Left renal cortex interstitium (tissue), 4 donors: ENCODE measurements at places on chromosomes 1 and 21. TPM values are rescaled to one million over a fixed set of nuclear protein-coding genes. Genes with fewer than 3 reads are reported as not detected.

DNA sequence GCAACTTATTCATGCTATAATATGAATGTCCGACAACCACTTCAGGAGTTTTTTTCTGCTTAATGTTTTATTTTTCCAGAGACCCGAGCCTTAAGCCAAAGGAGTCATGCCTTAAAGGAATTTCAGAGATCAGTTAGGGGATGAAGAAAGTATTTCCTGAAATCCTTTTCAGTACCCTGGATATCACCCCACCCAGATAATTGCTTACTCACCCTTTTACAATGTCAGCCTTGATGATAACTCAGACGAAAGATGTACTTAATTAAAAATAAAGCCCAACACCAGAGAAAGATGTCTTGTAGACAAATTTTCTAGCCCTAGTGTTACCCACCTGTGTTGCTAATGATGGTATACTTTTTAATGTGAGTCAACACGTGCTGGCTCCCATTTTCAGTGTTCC is 124.1 kb downstream of the XCL2 start:
- no peak for DNase-seq

- no peak for DNase-seq
Observed at GRCh38 chr1:196678510-196678884, 26.7 kb downstream of the CFH start.

- DNase-seq, result no peak
Observed at GRCh38 chr21:42427809-42428419, 24.2 kb downstream of the UBASH3A start.

DNA sequence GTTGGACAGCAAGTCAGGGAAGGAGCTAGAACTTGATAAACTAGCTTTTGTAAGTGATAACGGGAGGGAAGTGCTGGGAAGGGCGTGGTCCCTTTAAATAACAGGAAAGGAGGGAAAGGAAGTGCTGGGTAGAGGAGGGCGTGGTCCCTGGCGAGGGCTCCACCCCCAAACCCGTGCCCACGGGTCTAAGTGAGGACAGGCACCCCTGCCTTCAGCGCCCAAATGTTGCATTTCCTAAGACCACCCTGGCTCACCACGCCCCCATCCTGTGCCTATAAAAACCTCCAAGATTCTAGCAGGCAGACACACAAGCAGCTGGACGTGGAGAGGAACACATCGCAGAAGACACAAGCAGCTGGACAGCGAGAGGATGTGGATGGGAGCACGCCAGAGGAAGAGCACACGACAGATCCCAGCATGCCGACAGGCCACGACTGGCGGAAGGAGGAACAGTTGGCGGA is 58.5 kb downstream of the PALMD start:
- DNase-seq, result no peak

DNA sequence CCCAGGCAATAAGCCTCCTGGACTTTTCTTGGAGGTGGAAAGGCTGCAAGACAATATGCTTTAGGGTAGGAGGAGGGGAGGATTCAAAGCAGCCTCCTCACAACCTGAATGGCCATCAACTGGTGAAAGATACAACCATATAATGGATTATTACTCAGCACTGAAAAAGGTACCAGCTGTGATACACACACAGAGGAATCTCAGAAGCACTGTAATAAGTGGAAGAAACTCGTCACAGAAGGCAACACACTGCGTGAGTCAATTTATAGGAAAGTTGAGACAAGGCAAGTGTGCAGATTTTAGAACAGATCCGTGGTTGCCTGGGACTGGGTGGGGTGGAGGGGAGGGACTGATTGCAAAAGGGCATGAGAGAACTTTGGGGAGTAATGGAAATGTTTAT is 64.9 kb upstream of the ZBTB40 start:
- no peak for DNase-seq

DNA sequence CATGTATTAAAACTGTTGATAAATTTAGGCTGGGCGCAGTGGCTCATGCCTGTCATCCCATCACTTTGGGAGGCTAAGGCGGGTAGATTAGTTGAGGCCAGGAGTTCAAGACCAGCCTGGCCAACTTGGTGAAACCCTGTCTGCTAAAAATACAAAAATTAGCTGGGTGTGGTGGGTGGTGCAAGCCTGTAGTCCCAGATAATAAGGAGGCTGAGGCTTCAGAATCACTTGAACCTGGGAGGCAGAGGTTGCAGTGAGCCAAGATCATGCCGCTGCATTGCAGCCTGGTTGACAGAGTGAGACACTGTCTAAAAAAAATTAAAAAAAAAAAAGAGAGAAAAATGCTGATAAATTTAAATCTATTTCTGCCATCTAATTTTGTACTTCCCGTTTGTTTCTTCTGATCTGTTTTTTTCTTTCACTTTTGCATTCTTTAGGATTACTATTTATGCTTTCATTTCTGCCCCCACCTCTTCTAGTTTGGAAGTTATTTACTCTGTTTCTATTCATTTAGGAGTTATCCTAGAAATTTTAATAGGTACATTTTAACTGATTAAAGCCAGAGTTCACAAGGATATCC is 3.2 kb upstream of the DENND1B start:
- DNase-seq, result no peak

GRCh38 chr1:199291022-199291740 is 652.3 kb downstream of the PTPRC start:
- no peak for DNase-seq

GRCh38 chr1:93878501-93878888 is 511 bp downstream of the DNTTIP2 start:
- no peak for DNase-seq

DNA sequence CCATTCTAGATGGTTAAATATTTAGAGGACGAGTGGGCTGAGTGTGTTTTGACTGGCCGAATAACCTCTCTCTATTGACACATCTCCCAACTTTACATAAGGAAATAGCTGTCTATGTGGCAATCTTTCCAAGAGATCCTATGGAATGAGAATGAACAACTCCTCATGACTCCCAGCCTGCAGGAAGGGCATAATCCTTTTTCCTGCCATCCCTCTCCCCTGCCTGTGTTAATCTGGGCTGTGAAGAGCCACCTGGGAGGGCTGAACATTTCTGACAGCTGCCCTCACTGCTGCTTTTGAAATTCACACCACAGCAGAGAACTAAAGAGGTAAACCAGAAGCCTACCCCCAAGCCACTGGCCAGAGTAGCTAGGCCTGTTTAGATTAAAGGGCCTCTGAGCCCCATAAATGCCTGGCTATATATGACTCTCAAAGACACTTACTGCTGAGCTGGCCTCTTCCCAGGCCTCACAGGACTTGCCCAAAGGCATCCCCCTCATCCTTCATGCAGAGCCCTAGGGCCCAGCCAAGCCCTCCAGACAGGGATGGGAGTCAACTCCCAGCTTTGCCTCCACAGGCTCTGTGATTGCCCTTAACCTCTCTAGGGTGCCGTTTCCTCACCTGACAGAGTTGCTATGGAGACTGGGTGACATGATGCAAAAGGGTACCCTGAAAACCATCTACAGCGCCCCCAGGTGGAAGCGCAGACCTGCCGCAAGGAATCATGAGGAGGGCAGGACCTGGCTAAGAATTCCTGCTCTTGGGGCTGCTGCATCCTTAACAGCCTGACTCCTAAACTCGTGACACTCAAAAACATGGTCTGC is 42.0 kb upstream of the LDLRAP1 start:
- DNase-seq, result no peak

DNA sequence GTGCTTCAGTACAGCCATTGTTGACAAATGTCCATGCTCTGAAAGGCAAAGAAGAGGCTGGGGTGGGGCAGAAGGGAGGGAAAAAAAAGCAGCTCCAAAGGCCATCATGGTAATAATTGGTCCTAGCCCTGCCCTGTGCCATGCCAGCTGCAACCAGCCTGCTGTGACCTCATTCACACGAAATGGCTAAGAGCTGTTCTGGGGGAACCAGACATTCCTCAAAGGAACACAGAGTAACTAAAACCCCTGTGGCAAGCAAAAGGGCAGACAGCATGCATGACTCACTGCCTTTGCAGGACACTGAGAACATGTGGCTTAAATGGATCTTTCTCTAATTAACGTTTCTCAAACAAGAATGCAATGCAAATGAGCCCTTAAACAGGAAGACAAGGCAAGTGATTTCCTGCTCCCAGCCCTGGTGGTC is 42.3 kb downstream of the STYXL2 start:
- no peak for DNase-seq

DNA sequence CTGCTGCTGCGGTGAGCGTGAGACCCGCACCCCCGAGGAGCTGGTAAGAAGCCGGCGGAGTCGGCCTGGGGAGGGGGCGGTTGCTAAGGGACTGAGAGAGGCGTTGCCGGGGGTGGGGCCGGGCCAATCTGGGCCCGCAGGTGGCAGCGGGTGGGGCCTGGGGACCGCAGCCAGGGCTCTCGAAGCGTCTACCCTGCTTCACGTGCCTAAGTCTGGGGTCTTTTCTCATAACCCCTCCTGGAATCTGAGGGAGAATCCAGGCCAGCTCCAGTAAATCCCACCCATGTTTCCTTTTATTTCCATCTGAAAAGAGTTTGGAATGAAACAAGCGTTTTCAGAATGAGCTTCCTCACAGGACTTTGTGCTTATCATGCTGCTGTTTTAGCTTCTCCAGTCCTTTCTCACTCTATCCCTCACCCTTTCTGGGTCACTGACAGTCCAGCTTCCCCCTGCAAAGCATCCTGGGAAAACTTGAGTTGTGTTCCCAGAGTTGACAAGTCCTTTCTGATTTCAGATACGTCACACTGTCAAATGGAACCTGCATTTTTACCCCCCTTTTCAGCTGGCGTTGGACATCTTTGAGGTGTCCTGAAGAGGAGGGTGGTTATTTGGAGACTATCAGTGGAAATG is 431 bp downstream of the CLCN6 start:
- no peak for DNase-seq

DNA sequence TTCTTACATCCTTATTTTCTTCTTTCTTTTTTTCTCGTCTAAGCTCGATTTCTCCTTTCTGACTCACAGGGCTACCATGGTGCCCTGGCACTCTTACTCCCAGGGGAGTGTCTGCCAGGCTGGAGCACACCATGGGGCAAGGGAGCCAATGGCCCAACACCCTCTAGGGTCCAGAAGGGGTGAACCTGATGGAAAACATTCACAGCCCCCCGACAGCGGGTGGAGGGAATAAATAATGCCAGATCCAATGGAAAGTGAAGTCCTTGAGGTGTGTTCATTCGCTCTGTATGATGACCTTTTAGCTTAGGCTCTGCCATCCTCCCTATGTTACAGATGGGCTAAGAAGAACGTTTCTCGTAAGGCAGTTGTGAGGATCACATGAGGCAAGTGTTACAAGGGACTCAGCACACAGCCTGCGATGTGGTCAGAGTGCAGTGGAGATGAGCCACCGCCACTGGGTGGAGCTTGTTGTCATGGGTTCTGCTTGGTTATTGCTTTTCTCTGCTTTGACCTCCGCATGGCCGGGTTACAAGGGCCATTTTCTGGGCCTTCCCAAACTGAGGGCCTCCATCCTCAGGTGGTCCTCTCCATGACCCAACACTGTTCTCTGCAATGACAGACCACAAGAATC is 3.5 kb upstream of the FCMR start:
- no peak for DNase-seq

- no peak for DNase-seq
Observed at GRCh38 chr21:33261635-33262034, 4.5 kb upstream of the IL10RB start.

DNA sequence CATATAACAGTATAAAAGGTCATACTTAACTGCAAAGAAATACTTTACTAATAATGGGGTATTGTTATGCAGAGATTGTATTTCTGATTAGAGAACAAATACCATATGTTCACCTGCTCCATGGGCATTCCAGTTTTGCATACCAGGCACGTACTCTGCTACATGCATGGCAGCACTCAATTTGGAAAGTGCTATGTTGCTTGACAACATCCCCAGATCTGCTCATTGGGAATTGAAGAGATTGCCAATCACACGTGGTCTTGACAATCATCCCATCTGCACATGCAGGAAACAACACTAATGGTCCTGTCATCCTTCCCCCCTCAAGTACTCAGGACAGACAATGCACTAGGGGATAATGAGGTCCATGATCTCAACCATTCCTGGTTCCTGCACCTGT is 63.4 kb upstream of the PDE4B start:
- DNase-seq, result no peak

DNA sequence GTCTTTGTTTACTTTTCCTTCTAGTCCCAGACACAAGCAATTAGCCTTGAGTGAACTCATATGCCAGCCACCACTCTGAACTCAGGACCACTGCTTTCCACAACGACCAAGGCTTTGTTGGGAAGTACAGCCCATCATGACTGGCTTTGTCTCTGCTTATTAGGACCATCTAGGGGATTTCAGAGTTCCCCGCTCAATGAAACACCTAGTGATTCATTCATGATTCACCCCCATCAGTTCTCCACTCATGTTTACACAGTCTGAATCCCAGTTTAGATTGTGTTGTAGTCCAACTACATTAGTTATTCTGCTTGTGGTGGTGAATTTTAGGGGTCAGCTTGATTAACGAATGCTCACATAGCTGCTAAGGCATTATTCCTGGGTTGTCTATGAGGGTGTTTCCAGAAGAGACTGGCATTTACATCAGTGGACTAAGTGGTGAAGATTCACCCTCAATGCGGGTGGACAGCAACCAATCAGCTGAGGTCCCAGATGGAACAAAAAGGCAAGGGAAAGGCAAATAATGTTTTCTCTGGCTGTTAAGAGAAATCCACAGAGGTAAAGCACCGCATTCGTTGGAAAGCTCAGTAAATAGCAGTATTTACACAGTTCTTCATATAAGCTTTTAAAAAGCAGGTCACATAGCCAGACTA is 122.7 kb downstream of the RGS21 start:
- DNase-seq, result no peak

- DNase-seq, result no peak
Observed at GRCh38 chr1:214913966-214914365, 168.6 kb upstream of the KCNK2 start.

GRCh38 chr1:31787261-31787660 is 23.1 kb upstream of the ADGRB2 start:
- DNase-seq, result no peak

- no peak for DNase-seq
Observed at GRCh38 chr1:71296551-71297134, 215.8 kb upstream of the ZRANB2 start.

DNA sequence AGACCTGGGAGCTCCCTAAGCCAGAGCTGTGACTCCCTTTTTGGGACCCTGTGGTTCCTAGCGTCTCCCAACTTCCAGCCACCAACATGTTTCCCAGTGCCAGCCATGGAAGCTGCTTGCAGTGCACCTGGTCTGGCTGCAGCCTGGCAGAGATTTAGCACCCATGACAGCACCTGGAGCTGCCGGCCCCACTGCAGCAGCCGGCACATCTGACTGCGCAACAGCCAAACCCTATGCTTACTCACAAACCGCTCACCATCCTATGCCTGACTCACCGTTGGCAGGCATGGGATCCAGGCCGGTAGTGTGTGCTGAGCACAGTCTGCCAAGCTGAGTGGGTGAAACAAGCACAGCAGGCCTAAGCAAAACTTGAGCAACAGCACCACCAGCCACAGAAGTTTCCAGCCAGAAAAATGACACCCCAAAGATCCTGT is 435.9 kb upstream of the PRMT6 start:
- no peak for DNase-seq

The SMG7 gene
- polyA plus RNA-seq, result 80.4 TPM

The KCTD3 gene
- polyA plus RNA-seq, result 65.3 TPM

The ZNF496 gene
- 44.9 TPM for polyA plus RNA-seq

The B3GALT5 gene
- polyA plus RNA-seq, result 2.2 TPM
